ENCODE measurements at places on chromosomes 5 and 9.
A peak's percentile ranks its signal among the peaks of the same experiment; 100 is the strongest.

DNA sequence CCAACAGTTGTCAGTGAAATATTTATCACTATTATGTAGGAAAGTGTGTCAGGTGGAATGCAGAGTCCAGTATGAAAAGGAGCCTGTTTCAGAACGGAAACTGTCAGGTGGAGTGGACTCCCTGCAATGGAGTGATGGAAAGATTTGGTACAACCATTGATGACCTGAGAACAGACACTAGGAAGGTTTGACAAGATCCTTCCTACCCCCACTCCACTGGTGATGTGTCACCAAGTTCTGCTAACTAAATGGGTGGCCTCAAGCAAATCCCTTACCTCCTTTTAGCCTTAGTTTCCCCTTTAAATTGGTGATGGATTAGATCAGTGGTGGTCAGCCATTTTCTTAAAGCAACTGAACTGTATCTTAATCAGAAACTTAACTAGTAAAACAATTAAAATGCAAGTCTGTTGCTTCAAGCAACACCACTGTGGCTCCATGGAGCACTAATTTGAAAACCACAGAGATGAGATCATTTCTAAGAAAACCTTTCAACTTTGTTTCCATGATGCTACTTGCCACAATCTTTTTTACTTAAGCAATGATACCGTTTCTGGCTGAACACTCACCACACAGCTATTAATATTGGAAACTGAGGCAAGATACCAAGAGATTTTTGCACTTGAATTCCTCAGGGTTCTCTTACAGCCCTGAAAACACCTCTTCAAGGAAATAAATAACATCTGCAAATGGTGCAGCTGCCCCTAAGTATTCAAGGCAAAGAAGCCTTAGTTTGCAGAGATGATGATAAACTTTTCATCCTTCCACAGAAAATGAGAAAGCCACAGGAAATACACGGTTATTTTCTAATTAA, 140.6 kb downstream of the ERCC6L2 start:
- DNase-seq, result no peak

DNA sequence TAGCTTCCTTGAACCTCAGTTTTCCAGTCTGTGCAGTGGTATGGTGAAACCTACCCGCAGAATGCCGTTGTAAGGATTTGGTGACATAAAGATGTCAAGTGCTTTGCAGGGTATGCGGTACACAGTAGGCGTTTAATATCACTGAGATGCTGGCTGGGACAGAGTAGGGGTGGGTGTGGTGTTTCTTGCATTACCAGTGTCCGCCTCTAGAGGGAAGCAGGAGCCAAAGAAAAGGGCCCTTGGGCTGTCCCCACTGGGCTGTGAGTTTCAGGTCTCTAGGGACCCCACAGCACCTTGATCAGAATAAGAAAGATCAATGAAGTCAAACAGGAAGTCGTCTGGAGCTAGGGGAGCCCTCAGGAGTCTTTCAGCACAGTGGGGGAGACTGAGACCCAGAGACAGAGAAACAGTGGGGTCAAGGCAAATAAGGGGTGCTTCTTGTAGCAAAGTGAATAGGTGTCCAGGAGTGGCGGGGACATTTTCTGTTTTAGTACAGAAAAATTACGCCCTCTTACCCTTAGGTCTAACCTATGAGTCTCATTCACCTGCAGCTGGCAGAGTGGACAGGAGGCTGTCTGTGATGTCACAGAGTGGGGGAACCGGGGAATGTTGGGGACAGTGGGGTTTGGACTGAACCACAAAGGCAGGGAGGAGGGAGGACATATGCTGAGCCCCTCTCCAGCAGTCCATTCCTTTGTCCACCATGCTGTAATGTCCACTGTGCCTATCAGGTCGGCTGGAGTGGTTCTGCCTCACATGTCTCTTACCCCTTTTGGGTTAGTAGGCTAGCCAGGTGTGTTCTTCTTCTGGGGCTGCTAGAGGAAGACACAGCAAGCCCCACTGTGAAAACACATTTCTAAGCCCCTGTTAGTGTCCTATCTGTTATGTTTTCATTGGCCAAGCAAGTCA, 4.7 kb upstream of the TEX53 start:
- peak; percentile 6 for DNase-seq

GRCh38 chr9:35341585-35341984, 148.3 kb upstream of the RUSC2 start:
- no peak for DNase-seq

GRCh38 chr9:135217836-135218235, 130.4 kb downstream of the OLFM1 start:
- no peak for DNase-seq

- DNase-seq, result no peak
Measured at GRCh38 chr5:126948011-126948355, 82.4 kb downstream of the MARCHF3 start.

DNA sequence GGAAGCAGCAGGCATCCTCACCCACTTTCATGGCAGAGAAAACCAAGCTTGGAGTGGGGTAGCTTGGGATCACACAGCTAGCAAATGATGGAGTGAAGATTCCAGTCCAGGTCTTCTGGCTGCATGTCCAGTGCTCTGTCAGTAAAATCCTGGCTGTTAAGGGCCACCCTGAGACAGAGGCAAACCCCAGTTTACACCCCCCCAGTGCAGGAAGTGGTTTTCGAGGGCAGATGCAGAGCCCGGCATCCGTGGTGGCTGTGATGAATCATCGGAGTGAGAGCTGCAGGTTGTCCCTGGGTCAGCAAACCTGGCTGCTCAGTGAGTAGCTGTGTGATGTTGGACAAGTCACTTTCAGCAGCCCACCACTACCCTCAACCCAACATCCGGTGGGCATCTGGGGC, 115.4 kb downstream of the RGS3 start:
- peak; percentile 70 for DNase-seq

GRCh38 chr5:110590187-110590586, 136.3 kb downstream of the TMEM232 start:
- no peak for DNase-seq

GRCh38 chr5:67331296-67331925, 134.8 kb upstream of the CD180 start:
- DNase-seq, result no peak

- no peak for DNase-seq
Measured at GRCh38 chr9:114119242-114120191, 20.4 kb upstream of the KIF12 start.

- no peak for DNase-seq
Measured at GRCh38 chr5:147830035-147830434, 1.4 kb downstream of the SPINK1 start.

DNA sequence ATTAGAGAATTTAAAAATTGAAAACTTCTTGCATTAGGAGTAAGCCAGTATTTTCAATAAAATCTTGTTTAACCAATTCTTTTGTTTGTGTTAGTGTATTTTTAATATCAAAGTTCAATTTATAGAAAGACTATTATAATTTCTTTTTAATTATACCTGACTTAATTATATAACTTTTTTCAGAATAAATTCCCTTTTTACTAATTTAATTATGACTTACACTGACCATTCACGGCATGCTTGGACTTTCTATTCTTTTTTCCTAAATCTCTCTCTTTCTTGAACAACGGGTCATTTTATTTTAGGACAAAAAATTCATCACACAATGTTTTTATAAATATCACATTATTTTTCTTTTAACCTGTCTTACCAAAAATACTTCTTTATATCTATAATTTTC, 555.3 kb upstream of the PTGER4 start:
- DNase-seq, result no peak

GRCh38 chr9:76357555-76357954, 36.7 kb downstream of the RFK start:
- no peak for DNase-seq

DNA sequence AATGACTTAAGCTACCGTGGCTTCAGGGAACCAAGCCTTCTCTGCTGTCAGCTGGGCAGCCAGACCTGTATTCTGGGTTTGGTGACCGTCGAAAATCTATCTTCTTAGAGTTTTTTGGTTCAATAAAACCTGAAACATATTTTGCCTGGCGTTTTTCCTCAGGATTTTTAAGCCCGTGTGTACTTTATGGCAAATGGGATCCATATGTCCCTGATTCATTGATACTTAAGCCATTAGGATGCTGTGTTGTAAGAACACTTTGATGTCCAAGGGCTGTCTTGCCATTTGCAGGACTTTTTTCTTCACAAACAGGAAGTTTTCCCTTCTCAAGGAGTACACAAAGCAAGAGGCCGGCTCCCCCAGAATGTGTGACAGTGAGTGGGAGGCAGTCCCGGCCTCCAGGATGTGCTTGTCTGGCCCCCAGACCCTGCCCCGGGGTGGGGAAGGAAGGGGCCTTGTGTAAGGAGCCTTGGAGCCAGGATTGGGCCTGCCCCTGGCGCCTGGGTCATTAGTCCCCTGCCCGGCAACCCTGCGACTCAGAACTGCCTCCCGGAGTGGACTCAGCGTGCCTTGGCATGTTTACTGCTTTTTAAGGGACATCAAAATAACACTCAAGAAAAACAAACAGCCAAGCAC, 83.4 kb upstream of the SMIM23 start:
- no peak for DNase-seq

DNA sequence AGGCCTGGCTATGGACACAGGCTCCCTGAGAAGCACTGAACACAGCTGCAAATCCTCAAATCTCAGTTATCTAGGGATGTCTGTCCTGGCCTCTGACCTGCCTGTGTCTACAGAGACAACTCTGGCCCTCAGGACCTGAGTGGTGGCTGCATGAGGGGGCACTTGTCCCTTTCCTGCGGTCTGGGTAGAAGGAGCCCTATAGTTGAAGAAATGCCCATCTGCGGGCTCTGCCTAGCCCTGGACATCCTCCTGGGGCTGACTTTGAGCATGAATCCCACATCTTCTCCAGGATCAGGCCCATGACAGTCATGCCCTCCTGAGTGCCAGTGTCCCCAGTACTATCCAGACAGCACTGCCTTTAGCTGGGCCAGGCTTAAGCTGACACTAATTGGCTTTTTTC, 10.0 kb downstream of the DNAJB5 start:
- DNase-seq, result no peak

DNA sequence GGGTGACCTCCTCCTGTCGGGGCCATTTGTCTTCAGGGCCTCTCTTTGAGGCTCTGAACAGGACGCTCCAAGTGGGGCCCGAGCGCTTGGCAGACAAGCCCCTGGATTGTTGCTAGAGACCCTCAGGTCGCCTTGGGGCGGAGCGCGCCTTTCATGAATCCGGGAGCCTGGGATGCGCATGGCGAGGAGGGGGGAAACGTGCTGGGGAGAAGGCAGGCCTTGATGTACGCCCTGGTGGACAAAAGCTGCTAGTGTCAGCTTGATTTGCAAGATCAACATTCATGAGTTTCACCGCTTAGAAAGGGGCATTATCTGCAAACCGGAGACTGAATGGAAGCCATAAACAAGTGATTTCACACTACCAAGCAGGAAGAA, 226.3 kb downstream of the SMARCA2 start:
- no peak for DNase-seq

- DNase-seq, result no peak
Measured at GRCh38 chr5:170353011-170353761, 36.0 kb downstream of the KCNMB1 start.

DNA sequence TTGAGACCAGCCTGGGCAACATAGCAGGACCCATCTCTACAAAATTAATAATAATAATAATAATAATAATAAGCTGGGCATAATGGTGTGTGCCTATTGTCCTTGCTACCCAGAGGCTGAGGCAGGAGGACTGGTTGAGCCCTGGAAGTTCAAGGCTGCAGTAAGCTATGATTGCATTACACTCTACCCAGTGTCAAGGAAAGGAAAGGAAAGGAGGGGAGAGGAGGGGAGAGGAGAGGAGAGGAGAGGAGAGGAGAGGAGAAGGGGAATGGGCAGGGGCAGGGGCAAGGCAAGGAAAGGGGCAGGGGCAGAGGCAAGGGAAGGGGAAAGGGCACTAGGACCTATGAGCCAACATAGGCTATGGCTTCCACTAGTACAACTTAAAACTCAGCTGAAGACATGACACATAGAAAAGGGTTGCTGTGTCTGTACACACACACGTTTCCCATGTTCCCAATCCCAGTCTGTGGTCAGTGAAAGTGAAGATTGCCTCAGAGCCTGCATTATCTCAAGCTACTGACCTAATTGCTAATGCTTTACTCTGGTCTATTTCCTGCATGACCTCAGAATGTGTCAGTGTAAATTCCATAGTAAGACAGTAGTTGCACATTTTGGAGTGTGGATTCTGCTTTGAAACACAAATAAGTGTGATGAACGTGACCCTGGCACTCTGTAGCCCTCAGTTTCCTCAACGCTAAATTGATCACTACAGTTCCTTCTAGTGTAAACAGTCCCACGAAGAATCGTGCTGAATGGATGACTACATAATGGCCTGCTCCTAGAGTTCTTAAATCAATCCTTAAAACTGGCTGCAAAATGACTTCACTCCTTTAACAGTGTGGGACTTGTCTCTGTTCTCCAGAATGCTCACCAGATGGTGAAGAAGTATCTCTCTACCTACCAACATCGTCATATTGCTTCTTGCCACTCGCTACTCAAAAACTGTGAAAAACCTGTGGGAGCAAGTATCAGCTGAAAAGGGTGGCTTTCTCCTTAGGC, 497.0 kb downstream of the RAB3C start:
- no peak for DNase-seq

GRCh38 chr5:43099640-43100039, 21.1 kb upstream of the ZNF131 start:
- no peak for DNase-seq

GRCh38 chr9:126705767-126706697, 92.3 kb downstream of the LMX1B start:
- peak; percentile 39 for DNase-seq

DNA sequence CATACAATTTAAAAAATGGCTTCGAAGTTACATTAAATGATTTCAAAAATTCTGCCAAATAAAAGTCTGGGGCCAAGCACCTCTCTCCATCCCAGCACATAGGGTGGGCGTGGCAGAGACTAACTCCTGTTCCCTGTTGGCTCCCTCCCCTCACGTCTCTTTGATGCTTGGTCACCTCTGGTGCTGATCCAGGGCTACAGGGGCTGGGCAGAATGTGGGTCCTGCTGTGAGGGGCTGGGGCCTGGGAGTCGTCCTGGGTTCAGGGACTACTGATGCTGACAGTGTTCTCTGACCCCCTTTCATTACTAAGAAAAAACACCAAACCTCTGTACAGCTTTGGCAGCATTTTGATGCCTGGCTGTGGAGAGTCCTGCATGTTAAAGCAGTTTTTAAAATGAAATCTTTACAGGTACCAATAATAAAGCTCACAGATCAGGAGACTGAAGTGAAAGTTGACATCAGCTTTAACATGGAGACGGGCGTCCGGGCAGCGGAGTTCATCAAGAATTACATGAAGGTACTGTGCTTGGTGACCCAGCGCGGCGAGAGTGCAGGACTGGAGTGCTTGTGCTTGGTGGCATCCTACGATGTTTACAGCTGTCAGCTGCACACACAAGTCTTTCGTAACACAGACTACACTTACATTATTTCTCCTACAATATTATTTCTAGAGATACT, 29.0 kb downstream of the TENT4A start:
- no peak for DNase-seq

DNA sequence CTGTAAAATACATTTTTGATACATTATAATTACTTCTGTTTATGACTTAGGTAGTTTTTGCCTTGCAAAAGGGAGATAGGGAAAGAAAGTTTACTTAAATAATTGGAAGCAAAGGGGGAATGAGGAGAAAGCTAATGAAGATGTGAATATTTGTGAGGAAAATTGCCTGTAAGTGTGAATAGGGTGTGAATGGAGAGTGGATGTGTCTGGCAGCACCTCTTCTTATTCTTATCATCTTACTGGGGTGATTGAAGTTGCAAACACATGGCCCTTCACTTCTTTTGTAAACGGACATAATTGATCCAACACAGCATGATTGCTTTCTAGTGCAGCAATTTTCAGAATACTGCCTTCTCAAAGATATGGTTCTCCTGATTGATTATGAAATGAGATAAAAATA, 46.6 kb downstream of the PALM2AKAP2 start:
- no peak for DNase-seq

- no peak for DNase-seq
Measured at GRCh38 chr5:15500325-15501001, 483 bp downstream of the FBXL7 start.

- DNase-seq, result no peak
Measured at GRCh38 chr5:2427983-2428382, 323.5 kb downstream of the IRX2 start.

Data from stimulated activated CD8-positive, alpha-beta memory T cell treated with anti-CD3 and anti-CD28 coated beads, Interleukin-7, amount 100 ng/mL, for 1 hour (primary cell).